ENCODE measurements at places on chromosomes 5 and 9. TPM values are rescaled to one million over a fixed set of nuclear protein-coding genes. Genes with fewer than 3 reads are reported as not detected.

SLC36A2 gene
- not detected for total RNA-seq

BDP1 gene
- 13.5 TPM for total RNA-seq

SLC34A1 gene
- not detected for total RNA-seq

FCN1 gene
- total RNA-seq = 2.5 TPM

PRELID1 gene
- total RNA-seq = 40.4 TPM

PCDHB10 gene
- total RNA-seq = 1.7 TPM

SMIM23 gene
- not detected for total RNA-seq
